Fibroblast of gingiva (primary cell): ENCODE measurements at places on chromosomes 5 and 9.

- no peak for DNase-seq
These were observed 318.3 kb upstream of the PTGER4 start for GRCh38 chr5:40361378-40361777.

DNA sequence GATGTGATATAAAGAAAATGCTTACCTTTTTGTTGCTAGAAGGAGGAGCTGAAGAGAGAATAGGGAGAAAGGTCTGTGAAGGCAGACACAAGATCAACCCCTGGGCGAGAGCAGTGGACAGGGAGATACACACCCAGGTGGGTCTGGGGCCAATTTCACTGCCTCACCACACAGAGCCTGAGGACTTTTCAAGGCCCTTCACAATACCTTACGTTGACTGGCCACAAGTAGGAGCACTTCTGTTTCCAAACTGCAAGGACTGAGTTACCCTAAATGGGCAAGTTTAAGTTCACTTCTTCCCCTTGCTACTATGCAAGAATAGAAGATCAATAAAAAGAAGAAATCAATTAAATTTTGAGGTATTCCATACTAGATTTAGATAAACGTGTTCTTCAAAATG lies 174.5 kb upstream of the SLC12A2 start:
- DNase-seq = peak; percentile 58

DNA sequence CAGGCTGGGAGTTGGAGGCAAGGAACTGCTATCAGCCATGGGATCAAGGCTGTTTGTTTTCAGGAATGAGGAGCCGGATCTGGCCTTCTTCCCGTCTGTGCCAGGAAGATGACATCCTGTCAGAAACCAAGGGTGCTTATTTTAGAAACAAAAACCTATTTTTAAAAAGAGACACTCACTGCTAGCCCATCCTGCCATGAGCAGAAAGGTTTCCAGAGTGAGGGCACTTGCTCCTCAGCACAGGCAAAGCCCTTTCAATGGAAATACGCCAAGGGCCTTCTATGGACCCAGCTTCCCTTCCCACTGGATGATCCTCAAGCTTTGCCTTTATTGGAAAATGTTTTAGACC lies 132.6 kb upstream of the FSTL4 start:
- no peak for DNase-seq

- peak; percentile 3 for DNase-seq
These were observed 75.4 kb upstream of the MAP3K1 start for GRCh38 chr5:56739990-56740389.

DNA sequence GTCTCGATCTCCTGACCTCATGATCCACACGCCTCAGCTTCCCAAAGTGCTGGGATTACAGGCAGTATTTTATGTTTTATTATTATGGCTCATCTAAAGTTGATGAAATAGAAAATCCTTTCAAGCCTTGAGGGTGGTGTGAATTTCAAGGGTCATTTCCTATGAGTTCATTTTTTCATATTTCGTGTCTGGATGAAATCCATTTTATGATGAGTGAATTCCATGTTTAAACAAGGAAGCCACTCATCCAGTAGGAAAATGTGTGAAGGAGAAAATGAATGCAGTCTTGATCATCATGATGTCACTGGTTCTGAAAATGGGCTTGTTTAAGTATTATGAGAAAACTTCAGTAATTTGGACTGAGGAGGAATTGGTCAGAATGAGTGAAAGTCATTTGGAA lies 74.6 kb upstream of the ZSWIM6 start:
- no peak for DNase-seq

DNA sequence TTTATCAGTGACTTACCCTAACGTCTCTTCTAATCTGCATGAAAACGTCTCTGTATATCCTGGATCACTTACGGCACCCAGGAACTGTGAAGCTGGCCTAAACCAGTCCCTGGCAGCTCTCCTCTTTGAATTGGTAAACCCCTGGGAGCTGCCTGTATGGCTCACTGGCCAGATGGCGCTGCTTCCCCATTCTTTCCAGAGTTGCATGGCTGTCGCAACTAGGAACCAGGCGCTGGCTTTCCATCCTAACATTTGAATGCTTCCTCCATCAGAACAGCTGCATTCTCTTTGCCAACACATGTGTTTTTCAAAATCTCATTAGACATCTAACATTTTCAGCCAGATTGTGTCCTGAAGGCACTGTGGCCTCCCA lies 8.0 kb upstream of the PCA3 start:
- peak; percentile 65 for DNase-seq
